GM10248 (cell line): ENCODE measurements at places on chromosomes 5 and 9.

DNA sequence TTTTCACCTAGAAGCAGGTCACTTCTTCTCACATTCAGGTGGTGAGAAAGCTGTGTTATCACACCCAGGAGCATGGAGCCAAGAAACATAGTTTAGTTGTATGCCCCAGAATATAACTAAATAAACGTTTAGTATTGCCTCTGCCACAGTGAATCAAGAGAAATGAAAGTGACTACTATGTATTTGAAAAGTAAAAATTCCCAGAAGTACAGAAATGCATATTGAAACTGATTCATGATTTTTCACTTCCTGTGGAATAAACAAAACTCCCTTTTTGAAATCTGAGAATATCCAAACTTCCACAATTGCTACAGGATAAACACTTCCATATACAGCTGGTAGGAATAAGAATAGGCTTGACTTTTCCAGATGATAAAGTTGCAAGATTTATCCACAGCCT is 15.3 kb upstream of the NINJ1 start:
- no peak for DNase-seq

- no peak for DNase-seq
Measured at GRCh38 chr9:113533335-113534225, 70.1 kb downstream of the RGS3 start.

DNA sequence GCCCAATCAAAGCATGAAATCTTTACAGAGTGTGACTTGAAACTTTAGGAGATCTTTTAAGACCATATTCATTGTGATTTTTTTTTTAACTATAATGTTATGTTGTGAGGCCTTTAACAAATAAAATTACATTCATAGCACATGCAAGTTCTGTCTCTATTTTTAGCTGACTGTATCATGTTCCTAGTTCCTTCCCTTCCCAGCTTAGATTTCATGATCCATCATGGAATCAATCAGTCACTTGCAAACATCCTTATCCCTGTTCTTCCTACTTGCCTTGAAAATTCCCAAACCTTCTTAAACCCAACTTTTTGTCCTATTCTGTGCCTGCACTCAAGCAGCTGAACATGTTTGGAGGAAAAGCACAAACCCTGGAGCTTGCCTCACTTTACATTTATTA is 141.8 kb downstream of the DMXL1 start:
- no peak for DNase-seq

GRCh38 chr9:89878687-89879086 is 273.9 kb downstream of the GADD45G start:
- DNase-seq, result no peak

DNA sequence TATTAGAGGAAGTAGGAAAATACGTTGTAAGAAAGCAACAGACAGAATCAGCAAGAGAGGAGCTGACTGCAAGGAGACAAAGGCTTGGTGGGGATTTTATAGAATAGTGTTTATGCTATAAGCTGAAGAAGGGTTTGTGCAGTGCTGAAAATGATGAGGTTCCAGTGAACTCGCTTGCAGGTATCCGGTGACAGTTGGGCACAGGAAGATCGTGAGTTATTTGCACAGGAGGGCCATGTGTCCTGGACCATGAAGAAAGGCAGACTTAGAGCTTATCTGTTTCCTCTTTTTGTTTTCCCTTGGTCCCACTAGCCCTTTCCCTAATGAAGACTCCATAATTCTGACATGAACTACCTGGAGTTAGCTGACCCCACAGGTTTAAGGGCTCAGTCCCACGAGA is 61.4 kb downstream of the NXNL2 start:
- no peak for DNase-seq

DNA sequence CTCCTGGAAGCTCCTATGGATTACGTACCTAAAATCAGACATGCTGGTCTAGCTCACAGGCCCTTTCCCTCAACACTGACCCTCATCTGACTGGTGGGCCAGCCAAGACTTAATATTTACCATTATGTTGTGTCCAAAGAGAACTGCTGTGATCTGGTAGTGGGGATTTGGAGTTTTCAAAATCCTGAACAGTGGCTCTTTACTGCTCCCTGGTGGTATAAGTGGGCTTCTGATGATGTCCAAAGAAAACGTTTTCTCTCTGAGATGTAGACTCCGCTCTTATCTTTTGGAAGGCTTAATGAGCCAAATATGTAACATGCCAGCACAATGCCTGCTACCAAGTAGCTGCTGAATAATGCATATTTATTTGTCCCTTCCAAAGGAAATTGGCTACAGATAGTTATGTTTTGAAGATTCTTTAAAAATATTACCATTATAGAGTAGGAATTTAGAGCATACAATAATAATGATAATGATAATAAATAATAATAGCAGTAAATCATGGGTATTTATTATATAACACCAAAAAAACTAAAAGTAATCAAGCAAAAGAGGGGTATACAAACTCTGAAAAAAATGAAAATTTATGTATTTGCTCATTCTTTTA is 406.6 kb upstream of the TNC start:
- DNase-seq, result peak; percentile 19

- DNase-seq, result no peak
Measured at GRCh38 chr5:89042746-89043145, 159.8 kb upstream of the MEF2C start.

DNA sequence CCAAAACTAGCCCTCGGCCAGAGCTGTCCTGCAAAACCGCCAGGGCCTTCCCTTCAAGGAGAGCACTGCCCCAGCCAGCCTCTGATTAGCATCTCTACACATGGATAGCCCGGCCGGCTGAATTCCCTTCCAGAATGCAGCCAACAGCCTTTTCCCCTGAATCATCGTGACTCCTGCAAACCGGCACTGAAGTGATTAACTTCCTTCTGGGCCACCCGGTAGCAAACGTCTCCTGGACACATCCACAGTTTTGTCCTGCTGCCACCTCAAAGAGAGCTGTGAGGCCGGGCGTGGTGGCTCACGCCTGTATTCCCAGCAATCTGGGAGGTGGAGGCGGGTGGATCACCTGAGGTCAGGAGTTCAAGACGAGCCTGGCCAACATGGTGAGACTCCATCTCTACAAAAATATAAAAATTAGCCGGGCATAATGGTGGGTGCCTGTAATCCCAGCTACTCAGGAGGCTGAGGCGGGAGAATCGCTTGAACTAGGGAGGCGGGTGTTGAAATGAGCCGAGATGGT is 21.1 kb upstream of the EEIG1 start:
- DNase-seq, result no peak

DNA sequence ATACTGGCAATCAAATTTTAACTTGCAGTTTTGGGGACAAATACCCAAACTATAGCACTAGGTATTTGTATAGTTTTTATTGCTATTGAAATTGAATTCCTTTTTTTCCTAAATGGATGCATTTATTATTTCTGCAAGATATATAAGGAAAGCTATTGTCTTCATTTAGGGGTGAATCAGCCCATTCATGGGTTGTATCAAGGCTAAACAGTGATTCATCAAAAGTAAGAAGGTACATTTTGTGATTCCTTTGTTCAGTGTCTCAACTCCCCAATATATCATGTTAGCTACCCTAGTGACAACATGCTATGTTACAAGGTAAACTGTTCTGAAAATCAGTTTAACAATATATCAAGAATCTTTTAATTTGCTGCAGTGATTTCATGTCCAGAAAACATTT is 185.7 kb downstream of the PLK2 start:
- no peak for DNase-seq

DNA sequence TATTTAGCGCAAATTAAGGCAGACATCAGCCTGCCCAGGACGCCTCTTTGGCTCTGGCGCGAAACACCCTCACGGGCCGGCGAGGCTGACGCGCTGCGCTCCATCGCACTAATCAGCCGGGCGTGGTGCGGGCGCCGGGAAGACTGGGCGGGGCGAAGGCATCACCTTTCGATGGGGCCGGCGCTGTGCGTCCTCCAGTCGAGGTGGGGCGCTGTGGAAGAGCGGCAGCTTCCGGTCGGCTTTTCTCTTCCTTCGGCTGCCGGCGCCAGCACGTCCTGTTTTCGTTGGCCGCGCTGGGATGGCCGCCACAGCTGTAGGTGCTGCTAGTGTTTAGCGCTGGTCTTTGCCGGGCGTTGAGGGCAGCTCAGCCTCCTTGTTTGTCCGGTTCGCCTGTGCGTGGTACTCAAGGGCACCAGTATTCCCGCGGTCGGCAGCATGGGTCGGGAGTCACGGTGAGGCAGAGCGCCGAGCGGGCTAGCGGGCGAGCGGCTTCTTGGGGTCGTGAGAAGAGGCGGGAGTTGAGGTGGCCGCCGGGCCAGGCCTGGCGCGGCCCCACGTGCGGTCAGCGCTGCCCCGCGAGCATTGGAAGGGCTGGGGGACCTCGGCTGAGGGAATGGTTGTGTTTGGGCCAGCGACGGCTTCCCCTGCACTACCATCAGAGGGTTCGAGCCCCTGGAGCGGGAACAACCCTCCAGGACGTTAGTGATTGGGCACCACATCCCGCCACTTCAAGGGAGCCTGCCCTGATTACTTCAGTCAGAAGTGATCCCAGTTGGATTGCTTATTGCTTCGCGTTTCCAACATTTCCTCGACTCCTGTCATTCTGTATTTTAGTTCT is at the start of gene DDX46:
DDX46 (plus strand) TSS at position 276 of the 838 bp plus-strand sequence; CDS start at position 436, 160 bp downstream.
- DNase-seq, result peak; percentile 97

GRCh38 chr5:75108515-75108914 is 56.2 kb upstream of the GCNT4 start:
- no peak for DNase-seq

DNA sequence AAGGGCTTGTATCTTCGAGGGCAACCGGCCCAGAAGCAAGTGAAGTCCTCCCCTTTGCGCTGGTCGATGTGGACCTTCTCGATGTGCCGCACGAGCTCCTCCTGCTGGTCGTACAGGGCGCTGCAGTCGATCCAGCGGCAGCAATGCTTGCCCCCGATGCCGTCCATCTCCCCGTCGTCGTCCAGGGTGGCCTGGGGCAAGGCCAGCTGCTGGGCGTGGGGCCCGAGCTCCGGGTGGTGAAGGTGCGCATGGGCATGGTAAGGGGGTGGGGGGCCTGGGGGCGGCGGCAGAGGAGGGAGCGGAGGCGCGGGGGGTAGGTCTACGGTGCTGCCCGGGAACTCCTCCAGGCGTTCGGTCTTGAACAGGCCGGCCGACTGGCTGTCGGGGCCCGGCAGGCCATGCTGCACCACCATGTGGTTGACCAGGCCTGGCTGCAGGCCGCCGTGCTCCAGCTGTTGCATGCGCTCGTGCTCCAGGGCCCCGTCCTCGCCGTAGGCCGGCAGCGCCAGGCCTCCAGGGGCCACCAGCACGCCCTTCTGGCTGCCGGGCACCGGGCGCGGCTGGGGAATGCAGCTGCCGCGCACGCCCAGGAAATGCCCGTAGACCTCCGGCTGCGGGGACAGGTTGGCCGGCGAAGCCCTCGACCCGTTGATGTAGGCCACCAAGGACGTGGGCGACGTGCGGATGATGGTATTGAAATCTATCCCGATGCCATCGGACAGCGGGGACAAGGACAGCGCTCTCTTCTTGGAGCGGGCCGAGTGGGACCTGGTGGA is 181.8 kb downstream of the GLIS3 start:
- DNase-seq, result peak; percentile 53

DNA sequence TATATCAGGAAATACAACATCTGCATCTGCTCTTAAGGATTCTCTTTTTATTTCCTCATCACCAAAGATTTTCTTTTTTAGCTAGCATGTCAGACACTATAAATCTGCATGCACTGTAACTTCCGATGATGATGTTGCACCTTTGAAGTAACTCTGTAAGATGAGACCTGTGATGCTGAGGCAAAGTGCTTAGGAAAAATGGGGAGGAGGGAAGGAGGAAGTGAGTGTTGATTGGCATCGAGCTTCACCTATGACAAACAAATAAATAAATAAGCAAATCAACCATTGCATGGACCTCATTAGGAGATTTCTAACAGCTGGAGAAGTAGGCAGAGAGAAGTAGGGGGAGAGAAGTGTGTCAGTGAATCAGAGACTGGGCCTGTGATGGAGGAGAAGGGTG is 52.6 kb downstream of the ENC1 start:
- no peak for DNase-seq

GRCh38 chr5:84274585-84275468 is 109.9 kb downstream of the EDIL3 start:
- DNase-seq, result peak; percentile 12

DNA sequence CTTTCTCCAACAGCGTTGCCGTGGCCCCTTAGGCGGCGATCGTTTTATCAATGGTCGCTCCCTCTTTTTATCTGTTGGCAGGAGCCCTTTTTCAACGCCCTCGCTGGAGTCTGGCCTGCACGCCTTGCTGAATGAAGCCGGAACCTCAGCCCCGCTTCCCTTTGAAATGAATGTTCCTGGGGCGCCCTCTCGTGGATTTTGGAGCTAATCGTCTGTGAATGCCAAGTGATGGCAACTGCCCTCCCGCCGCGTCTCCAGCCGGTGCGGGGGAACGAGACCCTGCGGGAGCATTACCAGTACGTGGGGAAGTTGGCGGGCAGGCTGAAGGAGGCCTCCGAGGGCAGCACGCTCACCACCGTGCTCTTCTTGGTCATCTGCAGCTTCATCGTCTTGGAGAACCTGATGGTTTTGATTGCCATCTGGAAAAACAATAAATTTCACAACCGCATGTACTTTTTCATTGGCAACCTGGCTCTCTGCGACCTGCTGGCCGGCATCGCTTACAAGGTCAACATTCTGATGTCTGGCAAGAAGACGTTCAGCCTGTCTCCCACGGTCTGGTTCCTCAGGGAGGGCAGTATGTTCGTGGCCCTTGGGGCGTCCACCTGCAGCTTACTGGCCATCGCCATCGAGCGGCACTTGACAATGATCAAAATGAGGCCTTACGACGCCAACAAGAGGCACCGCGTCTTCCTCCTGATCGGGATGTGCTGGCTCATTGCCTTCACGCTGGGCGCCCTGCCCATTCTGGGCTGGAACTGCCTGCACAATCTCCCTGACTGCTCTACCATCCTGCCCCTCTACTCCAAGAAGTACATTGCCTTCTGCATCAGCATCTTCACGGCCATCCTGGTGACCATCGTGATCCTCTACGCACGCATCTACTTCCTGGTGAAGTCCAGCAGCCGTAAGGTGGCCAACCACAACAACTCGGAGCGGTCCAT is 10.0 kb downstream of the S1PR3 start:
- DNase-seq, result peak; percentile 79

DNA sequence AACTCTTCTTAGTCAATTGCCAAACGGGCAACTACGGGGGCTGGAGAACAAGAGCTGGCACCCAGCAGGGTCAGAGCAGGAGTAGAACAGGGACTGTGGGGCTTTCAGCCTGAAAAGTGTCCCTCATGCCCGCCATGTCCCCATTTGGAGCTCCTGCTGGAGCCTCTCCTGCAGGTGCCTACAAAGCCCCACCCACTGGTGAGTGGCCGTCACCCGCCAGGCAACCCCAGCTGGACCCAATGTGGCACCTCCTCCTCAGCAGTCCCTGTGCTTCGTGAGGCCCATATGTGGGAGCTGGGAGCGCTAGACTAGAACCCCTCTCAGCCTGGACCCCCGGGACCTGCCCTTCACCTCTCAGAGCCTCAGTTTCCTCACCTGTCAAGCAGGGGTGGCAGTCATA is 40.9 kb downstream of the VAV2 start:
- no peak for DNase-seq

DNA sequence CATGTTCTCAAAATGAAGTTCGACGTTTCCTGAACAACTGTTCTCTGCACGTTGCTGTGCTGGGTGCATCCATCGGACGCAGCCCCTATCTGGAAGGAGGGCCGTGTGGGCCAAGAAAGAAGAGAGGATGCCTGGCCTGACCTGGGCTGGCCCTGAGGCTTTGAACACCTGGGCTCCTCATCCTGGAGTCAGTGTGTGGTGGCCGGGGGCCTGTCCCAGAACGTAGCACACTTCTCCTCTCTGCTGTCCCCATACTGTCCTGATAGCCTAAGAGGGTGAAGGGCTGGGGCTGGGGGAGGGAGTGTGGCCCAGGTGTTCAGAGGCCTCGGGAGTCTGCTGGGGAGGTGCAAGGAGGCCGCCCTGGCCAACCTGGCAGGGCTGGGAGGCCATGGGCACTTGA is 21.5 kb downstream of the COL5A1 start:
- no peak for DNase-seq
